AG08395 (cell line): ENCODE measurements at places on chromosomes 13 and 19.

DNA sequence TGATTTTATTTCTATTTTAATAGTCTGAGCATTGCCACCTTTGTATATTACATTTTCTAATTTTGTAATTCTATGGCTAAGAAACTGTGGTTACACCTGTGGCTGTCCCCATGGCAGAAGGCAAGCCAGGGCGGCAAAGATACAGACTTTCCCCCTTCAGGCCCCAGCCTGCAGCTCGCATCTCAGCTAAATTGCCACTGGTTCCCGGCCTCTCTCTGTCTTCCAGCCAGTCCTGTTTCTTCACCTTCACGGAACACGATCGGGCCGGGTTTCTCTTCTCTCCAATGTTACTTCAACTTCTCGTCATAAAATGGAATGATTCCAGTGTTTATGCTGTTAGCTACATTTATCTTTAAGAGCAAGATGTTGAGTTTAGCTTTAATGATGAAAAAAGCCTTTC is 124.5 kb upstream of the ZNF507 start:
- no peak for DNase-seq

- DNase-seq, result no peak
Measured at GRCh38 chr19:45047188-45047797, 8.4 kb downstream of the CLASRP start.

- DNase-seq, result no peak
Measured at GRCh38 chr13:28820099-28821051, at the start of gene MTUS2. Gene MTUS2, plus strand, starts transcription at chr13:28820339.

DNA sequence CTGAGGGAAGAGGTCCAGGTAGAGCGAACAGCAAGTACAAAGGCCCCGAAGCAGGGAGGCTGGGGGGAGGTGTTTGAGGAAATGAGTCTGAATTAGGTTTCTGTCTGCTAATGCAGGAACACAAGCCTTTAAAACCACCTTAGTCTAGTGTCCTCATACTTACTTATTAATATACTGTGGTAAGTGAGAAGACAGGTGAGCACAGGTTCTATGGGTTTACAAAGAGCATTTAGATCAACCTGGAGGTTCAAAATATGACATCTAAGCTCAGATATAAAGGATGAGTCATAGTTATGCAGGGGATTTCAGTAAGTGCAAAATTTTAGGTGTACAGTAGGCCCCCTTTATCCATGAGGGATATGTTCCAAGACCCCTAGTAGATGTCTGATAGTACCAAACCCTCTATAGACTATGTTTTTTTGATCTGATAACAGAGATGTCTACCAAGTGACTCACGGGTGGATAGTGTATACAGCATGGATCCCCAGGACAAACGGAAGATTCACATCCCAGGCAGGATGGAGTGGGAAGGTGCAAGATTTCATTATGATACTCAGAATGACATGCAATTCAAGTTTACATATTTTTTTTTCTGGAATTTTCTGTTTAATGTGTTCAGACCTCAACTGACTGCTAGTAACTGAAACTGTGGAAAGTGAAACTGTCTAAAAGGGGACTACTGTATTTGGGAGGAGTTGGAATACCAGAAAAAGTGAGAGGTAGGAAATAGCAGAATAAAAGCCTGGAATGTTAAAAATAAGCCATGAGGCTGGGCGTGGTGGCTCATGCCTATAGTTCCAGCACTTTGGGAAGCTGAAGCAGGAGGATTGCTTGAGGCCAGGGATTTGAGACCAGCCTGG is 18.2 kb upstream of the MED4 start:
- DNase-seq, result no peak

GRCh38 chr13:23678795-23679194 is 108.6 kb downstream of the TNFRSF19 start:
- no peak for DNase-seq

DNA sequence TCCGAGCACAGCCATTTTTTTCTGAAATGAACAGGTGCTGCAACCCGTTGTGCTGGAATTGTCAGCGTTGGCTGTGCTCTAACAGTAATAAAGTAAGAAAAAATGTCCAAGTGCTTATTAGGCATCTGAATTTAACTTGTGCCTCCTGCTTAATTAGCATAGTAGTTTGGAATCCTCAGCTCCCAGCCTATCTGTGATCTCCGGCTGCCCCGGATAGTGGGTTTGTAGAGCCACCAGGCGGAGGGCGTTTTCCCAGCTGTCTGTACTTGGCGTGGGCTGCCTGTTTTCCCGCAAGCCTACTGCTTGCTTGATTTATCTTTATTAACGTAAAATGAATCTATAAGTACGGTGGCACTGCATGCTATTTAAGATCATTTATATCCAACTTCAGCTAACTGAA is 137.9 kb downstream of the MTUS2 start:
- no peak for DNase-seq

DNA sequence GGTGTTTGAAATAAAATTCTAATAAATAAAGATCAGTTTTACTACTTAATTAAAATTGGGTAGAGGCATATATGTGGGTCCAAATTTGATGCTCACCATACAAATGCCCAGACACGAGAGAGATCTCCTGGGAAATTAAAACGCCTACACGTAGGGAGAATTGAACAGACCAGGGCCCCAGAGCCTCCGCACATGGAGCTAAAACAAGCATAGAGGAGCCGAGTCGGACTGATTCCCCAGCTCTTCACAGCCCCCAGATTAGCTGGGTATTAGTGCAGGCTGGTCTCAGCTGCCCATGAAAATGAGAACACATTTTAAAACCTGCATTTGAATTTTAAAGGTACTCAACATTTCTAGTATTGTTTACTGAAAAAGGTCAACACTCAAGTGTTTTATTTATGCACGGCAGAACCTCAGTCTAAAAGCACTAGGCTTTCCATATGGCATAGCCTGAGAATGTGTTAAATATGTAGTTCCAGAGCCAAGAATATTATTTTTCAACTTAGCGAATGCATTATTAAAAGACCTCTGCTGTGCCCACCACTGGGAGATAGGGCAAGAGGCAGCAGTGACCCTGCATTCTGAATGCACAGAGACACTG is 344.8 kb downstream of the ENOX1 start:
- no peak for DNase-seq

DNA sequence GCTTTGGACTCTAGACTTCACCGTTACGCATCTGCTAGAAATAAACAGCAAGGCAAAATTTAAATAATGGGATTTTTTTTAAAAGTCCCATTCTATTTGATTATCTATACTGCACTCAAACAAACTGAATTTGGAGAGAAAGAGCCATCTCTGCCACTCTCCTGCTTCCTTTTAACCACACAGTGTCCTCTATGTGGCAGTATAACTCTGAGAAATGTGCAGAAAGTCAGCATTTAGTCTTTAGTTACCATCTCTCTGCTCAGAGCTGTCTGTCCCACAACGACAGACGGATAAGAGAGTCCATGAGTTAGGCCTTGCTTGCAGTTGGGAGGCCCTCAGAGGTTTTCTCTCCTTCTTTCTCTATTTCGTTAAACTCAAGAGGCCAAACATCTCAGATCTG is 21.2 kb downstream of the CCNA1 start:
- DNase-seq, result no peak

GRCh38 chr19:46373491-46374359 is 26.8 kb downstream of the PPP5C start:
- DNase-seq, result peak; percentile 61

- no peak for DNase-seq
Measured at GRCh38 chr19:50912727-50913716, 1.8 kb upstream of the KLK4 start.

DNA sequence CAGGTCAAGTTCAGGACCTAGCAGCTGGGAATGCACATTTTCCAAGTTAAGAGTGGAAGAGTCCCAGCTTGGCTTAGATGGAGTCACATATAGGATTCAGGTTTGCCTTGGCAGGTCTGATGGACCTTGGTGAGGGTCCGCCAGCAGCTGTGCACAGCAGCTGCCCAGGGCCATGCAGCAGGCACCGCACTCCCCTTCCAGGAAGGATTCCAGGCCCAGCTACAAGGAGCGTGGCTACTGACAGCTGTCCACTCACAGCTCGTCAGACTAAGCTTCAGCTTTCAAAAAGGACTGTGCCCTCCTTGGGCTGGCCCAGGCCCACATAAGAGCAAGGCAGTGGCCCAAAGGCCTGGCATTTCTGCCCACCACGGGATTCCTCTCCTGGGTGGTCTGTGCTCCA is 68.4 kb downstream of the ALOX5AP start:
- no peak for DNase-seq

DNA sequence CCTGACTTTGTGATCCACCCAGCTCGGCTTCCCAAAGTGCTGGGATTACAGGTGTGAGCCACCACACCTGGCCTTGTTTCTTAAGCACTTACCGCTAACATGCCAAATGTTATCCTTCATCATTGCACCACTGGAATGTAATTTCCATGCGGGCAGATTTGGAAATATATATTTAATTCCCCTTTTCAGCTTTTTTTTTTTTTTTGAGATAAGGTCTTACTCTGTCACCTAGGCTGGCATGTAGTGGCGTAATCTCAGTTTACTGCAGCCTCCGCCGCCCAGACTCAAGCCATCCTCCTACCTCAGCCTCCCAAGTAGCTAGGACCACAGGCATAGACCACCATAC is 4.3 kb upstream of the UPK1A start:
- DNase-seq, result no peak

DNA sequence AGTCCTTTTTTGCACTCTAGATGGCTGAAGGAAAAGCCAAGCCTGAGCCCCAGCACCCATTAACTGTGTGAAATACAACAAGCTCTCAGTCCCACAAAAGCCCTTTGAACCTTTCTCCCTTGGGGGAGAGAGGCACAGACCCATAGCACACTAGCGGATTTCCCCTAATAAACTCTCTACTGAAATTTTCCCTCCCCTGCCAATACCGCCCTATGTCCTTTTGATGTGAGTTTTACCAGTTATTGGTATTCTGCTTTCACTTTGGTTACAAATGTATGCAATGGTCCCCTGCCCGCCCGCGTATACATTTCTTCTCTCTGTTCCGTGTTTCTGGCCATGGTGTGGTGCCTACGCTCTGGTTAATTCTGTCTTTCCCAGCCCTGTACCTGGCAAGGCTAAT is 54.0 kb upstream of the MYO16 start:
- no peak for DNase-seq

GRCh38 chr19:46159418-46160232 is 11.6 kb downstream of the IGFL2 start:
- DNase-seq, result no peak

DNA sequence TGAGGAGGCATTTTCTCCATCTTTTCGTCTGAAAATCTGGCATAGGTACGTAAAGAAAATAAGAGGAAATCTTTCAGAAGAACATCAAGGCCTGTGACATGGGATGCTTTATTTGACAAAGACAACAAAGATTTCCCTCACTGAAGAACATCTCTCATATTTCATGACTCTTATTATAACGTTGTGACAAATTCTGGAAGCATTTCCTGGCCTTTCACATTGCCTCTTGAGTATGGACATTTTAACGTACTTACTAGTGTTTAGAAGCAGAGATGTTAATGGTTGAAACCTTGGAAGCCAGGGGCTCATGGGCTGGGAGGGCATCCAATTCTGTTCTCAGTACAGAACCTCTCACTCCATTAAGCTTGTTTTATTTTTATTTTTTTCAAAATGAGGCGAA is 210.8 kb downstream of the DCT start:
- DNase-seq, result no peak

- DNase-seq, result no peak
Measured at GRCh38 chr13:67841071-67841470, 610.9 kb upstream of the PCDH9 start.

DNA sequence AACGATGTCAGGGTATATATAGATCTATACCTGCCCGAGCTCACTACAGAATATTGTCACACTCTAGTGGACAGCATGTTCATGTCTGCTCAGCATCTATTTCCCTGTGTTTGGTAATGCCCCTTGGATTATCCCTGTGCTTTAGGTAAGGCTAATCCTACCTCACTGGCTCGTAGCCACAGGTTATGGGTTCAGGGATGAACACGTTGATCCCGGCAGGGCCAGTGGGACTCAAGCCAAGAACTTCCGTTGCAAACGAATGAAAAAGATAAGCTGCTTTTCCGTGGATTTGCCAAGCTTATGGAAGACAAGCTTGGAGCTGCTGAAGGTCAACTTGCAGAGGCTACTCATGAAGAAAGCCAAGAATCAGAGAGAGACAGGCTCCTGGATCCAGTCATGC is 400.0 kb upstream of the TSHZ3 start:
- no peak for DNase-seq

GRCh38 chr13:29379281-29379680 is 216.2 kb downstream of the SLC7A1 start:
- DNase-seq, result no peak
